ENCODE measurements at places on chromosomes 3 and 15.
A peak's percentile ranks its signal among the peaks of the same experiment; 100 is the strongest.

- ATAC-seq: no peak
These were observed 615 bp downstream of the HES1 start for GRCh38 chr3:194136519-194137007.

DNA sequence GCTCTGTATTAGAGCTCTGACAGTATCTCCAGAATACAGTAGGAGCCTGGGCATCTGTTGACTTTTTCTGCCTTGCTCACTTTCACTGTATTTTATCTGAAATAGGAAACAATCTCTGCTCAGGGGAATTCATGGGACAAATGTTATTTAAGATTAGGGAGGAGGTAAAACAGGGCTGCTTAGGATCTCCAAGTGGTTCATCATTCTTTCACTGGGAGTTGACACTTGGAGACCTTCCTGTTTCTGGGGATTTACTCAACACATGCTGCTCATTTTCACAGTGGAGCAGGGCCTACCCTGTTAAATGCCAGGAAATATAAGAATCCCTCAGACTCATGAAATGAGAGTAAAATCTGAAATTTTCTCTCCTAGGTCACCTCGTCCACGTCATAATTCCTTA, 185.5 kb downstream of the GAP43 start:
- no peak for ATAC-seq

DNA sequence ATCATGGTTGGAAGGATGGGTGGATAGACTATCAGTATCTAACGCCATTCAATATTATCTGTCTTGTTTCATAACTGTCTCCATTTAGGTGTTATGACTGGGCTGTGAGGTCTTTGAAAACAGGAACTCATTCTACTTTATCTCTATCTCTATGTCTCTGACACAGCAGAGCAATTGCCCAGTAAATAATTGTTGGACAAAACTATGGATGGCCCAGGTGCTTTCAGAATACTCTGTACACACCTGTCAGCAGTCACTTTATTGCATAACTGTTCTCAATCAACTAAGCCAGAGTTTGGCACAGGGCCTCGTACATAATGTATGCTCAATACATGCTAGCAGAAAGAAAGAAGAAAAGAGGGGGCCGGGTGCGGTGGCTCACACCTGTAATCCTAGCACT, 210.3 kb downstream of the OPA1 start:
- ATAC-seq: peak; percentile 81

DNA sequence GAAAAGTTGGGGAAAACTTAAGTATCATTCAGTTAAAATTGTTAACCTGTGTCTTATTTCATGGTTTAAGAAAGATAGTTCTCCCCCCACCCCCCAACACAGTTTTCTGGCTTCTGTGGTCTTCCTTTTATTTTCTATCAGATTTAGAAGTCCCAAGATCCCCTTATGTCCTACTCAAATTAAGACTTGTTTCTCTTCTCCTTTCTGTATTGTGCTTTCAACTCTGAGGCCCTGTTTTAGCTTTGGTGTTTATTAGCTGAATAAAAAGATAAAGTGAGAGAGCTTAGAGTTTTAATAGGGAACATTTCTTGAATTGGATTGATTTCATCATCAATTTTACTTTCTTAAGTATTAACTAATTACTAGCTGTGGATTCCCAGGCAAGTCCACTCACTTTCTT, 62.6 kb downstream of the AKAP13 start:
- ATAC-seq: no peak

- ATAC-seq: no peak
These were observed 72.2 kb downstream of the DZIP3 start for GRCh38 chr3:108661699-108662098.

- no peak for ATAC-seq
These were observed 19.6 kb upstream of the CPOX start for GRCh38 chr3:98612996-98613517.

DNA sequence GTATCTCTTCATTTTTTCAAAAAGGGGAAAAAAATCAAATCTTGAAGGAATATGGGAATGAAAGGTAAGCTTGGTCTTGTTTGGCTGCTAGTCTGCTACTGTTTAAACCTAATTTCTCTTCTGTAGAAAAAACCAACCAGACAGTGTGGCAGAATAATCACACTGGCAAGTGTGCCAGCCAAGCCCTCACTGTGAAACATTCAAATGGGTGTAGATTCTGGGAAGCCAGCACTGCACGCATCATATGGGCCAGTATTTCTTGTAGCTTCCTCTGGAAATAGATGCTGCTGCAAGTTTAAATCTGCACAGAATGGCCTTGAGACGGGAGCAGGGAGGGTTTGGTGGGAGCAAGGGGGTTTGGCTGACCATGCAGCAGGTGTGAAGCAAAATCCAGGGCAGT, 62.1 kb downstream of the POMGNT2 start:
- ATAC-seq: no peak

DNA sequence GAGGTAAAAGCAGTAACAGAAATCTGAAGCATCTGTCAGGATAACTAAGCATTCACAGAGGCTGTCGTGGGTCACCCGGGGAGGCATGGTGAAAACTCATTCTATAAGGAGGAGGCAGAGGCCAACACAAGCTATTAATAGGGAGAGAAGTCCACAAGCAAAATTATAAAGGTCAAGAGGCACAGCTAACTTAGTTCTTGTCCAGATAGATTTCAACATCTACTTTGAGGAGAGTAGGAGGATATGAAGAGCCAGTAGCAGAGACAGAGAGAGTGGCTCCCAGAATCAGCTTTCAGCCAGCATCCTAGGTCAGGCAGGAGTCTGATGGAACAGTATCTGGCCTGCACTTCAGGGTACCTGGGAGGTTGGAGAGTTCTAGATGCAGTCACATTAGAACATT, 95.3 kb downstream of the STAC start:
- no peak for ATAC-seq

- ATAC-seq: no peak
These were observed 891 bp downstream of the NXPE3 start for GRCh38 chr3:101779822-101780381.

DNA sequence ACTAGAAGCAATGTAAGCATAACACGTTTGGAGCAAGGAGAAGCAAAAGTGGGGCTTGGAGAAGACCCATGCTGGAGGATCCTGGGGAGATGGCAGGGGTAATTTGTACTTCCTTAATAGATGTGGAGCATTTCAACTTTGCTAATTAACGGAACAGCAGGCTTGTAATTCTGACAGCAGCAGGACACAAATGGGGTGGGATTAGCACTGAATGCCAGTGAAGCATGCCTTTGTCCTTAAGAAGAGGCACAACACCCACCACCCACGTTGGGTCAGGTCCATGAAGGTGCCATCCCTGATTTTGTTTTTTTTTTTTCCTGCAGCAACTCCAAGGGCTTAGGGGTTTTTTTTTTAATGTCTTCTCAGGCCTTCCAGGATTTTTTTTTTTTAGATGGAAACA, 231.9 kb upstream of the ROPN1 start:
- no peak for ATAC-seq

DNA sequence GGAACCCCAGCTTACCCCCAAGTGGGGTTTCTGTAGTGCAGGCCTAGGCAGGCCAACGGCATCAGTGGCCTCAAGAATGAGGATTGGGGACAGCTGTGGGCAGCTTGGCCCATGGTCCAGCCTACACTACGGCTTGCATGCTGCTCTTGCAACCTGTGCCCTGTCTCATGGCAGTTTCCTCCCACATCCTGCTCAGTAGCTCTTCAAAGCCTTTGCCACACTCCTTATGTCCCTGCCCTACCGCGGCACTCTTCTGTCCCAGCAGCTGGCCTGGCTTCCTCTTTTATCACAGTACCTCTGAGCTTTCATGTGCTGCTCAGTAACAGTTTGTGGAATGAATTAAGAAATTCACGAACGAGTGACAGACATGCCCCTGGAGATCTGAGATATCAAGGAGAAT, 431.0 kb downstream of the EPHB1 start:
- ATAC-seq: no peak

DNA sequence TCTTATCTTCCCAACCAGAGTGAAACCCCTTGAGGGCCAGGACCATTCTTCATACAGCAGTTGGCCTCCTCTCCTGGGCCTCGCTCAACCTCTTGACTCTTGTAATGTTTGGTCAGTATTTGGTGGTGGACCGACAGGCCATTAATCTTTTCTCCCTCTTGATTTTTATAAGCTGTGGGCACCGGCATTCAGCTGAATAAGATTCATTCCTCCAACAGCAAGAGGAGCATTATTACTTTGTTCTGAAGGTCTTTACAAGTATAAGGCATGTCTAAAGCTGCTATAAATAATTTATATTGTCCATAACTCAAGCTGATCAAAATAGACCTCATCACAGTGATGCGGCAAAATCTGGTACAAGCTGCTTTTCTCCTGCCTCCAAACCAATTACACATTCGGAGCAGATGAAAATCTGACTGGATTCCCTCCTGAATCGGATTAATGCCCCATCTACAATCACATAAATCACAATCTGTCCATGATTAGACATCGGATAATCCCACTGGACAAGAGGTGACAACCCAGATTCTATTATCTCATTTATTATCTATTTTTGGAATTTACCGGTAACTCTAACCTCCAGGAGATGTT, 8.4 kb upstream of the ISL2 start:
- ATAC-seq: no peak

DNA sequence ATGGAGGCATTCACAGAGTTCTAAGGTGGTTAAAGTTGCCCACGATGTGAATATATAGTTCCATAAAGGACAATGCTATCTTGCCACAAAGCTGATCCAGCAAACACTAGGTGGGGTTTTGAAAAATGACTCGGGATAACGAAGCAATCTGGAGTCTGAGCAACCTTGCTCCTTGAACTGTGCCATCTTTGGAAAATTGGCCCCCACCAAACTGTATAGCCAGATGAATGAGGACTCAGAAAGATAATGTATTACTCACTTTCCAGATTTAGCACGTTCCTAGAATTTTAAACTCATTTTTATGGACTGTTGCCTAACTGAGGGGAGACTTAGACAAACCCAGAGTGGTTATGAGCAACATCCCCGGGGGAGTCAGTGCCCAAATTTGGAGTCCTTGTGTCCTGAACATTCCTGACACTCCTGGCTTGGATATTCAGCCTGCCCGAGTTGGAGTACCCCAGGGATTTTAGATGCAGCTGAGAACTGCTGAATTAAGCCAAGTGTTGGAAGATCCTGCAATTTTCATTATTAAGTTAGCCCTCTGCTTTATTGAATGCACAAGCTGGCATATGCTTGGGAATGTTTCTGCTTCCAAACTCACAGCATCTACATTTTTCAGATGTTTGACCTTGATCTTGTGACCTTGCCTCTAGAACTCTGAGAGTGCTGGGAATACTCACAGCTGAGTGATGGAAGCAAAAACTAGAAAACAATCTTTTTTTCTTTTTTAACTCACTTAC, 8.8 kb upstream of the MAGI1 start:
- ATAC-seq: no peak

DNA sequence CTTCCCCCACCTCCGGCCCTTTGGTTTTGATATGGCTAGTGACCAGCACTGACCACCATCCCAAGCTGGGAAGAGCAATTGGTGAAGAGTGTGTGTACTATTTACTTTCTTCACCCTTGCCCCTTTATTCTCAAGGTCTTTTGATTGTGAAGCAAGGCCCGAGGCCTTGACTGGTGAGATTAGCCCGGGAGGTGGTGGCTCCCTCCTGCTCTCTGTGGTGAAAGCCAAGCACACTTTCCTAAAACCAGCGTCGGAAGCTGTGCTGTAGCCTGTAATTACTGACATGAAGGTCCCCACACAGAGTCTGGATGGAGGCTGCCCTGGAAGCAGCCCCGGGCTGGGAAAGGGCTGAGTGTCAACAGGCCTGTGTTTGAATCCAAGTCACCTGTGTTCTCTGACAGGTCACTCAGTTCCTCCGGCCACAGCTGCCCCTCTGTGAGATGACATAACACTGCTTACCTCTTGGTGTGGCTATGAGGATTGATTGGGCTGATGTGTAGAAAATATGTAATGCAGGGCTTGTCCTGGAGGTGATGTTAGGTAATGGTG, 60.5 kb upstream of the PRR23C start:
- no peak for ATAC-seq

DNA sequence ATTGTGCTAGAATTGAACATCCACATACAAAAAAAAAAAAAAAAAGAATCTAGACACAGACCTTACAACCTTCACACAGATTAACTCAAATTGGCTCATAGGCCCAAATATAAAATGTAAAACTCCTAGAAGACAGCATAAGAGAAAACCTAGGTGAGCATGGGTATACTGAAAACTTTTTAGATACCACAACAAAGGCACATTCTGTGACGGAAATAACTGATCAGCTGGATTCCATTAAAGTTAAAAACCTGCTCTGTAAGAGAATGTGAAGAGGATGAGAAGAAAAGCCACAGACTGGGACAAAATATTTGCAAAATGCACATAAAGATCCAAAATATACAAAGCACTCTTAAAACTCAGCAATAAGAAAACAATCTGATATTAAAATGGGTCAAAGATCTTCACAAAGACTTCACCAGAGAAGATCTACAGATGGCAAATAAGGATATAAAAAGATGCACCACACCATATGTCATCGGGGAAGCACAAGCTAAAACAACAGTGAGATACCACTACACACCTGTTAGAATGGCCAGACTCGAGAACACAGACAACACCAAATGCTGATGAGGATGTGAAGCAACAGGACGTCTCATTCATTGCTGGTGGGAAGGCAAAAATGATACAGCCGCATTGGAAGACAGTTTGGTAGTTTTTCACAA, 167.9 kb downstream of the PDE8A start:
- ATAC-seq: no peak

DNA sequence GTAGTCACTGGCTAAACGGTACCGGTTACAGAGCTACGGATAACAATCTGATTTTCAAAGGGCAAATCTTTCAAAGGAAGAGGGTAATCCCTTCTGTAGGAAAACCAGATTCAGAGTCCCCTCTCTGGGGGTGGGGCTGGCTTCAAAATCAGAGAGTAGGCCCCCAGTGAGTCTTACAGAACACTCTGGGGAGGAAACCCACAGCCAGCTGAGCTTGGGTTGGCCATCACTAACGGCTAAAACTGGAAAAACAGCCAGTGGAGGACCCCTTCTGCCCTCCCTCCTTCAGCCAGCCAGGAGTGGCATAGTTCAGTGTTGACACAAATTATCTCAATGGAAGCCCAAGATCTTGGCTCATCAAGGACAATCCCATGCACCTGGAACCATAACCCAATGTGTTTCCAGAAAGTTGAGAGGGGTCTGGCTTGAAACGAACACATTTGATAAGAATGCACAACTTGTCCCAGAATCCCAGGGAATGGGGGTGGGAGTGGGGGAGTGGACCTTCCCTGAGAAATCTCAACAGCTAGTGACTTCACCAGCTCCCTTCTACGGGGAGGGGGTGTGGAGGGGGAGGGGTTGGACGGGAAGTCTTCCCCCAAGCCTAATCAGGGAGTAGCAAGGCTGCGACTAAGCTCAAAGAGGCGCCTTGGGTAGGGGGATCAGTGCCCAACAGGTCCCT, 1.0 kb downstream of the RASL12 start:
- ATAC-seq: no peak

DNA sequence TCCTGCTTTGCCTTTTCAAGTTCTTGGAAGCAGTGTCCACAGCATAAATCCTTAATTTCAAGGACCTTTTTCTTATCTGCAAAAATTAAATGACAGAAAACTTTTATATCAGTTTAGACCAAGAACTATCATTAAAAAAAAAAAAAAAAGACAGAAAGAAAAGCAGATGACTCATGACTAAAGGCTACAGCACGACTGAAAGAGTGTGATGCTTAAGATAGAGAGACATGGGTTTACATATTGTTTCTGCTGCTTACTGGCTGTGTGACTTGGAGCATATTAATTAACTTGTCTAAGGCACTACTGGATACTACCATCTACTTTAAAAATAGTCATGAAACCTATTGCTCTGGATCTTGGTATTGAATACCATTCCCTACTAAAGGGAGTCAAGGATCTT, 62.3 kb downstream of the CEP152 start:
- no peak for ATAC-seq

- no peak for ATAC-seq
These were observed 46.0 kb downstream of the MEIS2 start for GRCh38 chr15:37054336-37054735.

Measured in esophagus mucosa (tissue), 1 donor.